ENCODE measurements at places on chromosomes 16 and 17. TPM values are rescaled to one million over a fixed set of nuclear protein-coding genes. Genes with fewer than 3 reads are reported as not detected.

Gene KRT27
- total RNA-seq, result not detected

Gene CCL5
- total RNA-seq, result 4.7 TPM

Gene MFAP4
- not detected for total RNA-seq

Gene RAB34
- total RNA-seq, result 66.2 TPM

Gene SOST
- not detected for total RNA-seq

Gene SCARF1
- total RNA-seq, result 102 TPM

Gene PPM1E
- not detected for total RNA-seq

Gene SOX8
- 0.10 TPM for total RNA-seq
